ENCODE measurements at places on chromosomes 2 and 18. TPM values are rescaled to one million over a fixed set of nuclear protein-coding genes. Genes with fewer than 3 reads are reported as not detected.

CXCR4 gene
- total RNA-seq: 25.8 TPM

- DNase-seq: no peak
- no peak overlapping the region for H3K4me3 ChIP-seq
- no peaks in the 10 kb centered on the region for H3K27me3 ChIP-seq
- no peaks in the 10 kb centered on the region for H3K4me1 ChIP-seq
- H3K36me3 ChIP-seq: no peaks in the 10 kb centered on the region
- no peak overlapping the region for H3K27ac ChIP-seq
These were observed 2.0 kb downstream of the ESPNL start for GRCh38 chr2:238101891-238102841.

PPP1R1C gene
- not detected for total RNA-seq

RGPD3 gene
- total RNA-seq: 0.80 TPM

PTH2R gene
- total RNA-seq: 3.3 TPM

Data from breast epithelium (tissue), 4 donors.